Ovary (tissue), 10 donors: ENCODE measurements at places on chromosomes 4 and X. TPM values are rescaled to one million over a fixed set of nuclear protein-coding genes. Genes with fewer than 3 reads are reported as not detected.

DNA sequence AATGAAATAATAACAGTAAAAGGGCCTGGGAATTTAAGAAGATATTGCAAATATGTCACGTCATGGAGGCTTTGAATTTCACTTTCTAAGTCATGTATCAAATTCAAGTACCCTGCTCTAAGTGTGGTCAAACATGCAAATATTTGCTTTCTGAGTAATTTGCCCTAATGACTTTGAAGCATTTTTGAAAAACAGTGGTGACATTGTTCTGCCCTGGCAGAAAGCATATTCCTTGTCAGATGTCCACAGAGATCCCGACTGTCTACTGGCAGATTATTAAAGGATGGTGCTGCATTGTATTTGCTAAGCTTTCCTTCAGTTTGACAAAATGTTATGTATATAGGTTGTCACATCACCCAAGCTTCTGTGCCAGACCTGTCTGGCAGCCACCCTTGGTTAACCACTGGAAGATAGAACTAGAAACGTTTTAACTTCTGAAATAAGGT lies 92.5 kb downstream of the ANK2 start:
- no peaks in the 10 kb centered on the region for H3K36me3 ChIP-seq
- no peak overlapping the region for H3K4me3 ChIP-seq
- H3K4me1 ChIP-seq = peaks cover 7% of the 10 kb centered on the region
- no peak for DNase-seq

GRCh38 chr4:169774466-169775445 lies 17.0 kb upstream of the HPF1 start:
- H3K27ac ChIP-seq = no peak overlapping the region
- no peaks in the 10 kb centered on the region for H3K36me3 ChIP-seq

MAB21L2 gene
- total RNA-seq = not detected

DNA sequence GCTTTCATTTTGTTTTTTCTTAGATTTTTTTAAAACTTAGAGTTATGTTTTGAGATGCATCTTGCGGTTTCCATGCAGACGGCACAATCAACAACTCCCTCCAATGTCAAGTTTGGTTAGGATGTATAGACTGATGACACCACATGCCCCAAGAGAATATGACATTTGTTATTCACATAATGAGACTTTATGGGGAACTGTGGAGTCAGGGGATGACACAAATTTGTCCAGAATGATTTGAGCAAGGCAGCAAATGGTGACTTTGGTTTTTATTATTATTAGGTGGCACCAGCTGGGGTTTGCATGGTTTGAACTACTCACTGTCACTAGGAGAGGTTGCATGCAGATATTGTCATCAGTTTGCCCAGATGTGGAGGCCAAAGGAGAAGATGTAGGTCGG lies 461.8 kb upstream of the PRKX start:
- no peak overlapping the region for H3K27ac ChIP-seq
- DNase-seq = no peak
- H3K27me3 ChIP-seq = no peaks in the 10 kb centered on the region
- H3K36me3 ChIP-seq = no peaks in the 10 kb centered on the region
- no peaks in the 10 kb centered on the region for H3K4me1 ChIP-seq

DNA sequence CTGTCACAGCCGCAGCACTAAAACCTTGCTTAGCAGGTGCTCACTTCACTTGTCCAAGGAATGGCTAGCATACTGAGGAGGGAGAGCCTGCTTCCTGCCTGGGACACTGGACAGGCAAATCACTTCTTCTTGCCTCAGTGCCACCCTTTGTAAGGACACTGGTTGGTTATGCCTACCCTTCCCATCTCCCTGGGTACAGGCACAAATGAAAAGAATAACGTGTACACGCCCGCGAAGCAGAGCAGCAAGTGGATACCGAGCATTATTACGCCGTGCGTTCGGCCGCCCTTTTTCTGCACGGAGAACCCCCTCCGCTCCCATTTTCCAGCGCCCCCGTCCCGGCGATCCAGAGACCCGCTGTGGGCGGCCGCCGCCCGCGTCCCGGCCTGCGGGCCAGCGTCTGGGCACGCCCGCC lies 338 bp upstream of the KLHL2 start:
- no peak for DNase-seq
- peak overlapping the region; percentile 72 for H3K27ac ChIP-seq
- no peaks in the 10 kb centered on the region for H3K36me3 ChIP-seq
- no peaks in the 10 kb centered on the region for H3K27me3 ChIP-seq

TMEM255A gene
- 16.3 TPM for total RNA-seq

GRCh38 chrX:5708251-5708650 lies 520.4 kb downstream of the NLGN4X start:
- no peak overlapping the region for H3K27ac ChIP-seq
- no peaks in the 10 kb centered on the region for H3K36me3 ChIP-seq

GRCh38 chr4:100254237-100254636 lies 64.0 kb upstream of the DDIT4L start:
- no peaks in the 10 kb centered on the region for H3K4me1 ChIP-seq
- no peak overlapping the region for H3K4me3 ChIP-seq
- no peak overlapping the region for H3K27ac ChIP-seq
- no peaks in the 10 kb centered on the region for H3K36me3 ChIP-seq
- H3K27me3 ChIP-seq = no peaks in the 10 kb centered on the region

GRCh38 chrX:69179380-69179911 lies 14.2 kb upstream of the PJA1 start:
- no peaks in the 10 kb centered on the region for H3K27me3 ChIP-seq
- no peaks in the 10 kb centered on the region for H3K36me3 ChIP-seq
- no peak overlapping the region for H3K4me3 ChIP-seq
- DNase-seq = peak; percentile 65
- H3K4me1 ChIP-seq = no peaks in the 10 kb centered on the region

GRCh38 chrX:40772290-40772689 lies 36.9 kb upstream of the MED14 start:
- DNase-seq = no peak
- H3K4me1 ChIP-seq = no peaks in the 10 kb centered on the region
- H3K4me3 ChIP-seq = no peak overlapping the region
- no peaks in the 10 kb centered on the region for H3K36me3 ChIP-seq
- H3K27me3 ChIP-seq = no peaks in the 10 kb centered on the region

GRCh38 chrX:84187533-84188319 lies at the start of gene RPS6KA6:
TSS of gene RPS6KA6 (minus strand) at chrX:84188199. CDS start at chrX:84187899, 300 bp downstream.
- no peaks in the 10 kb centered on the region for H3K27me3 ChIP-seq
- peak within 1 kb of the TSS; percentile 60 for H3K4me3 ChIP-seq
- no peaks in the 10 kb centered on the region for H3K4me1 ChIP-seq
- H3K27ac ChIP-seq = peak within 1 kb of the TSS; percentile 83
- DNase-seq = peak; percentile 65

DNA sequence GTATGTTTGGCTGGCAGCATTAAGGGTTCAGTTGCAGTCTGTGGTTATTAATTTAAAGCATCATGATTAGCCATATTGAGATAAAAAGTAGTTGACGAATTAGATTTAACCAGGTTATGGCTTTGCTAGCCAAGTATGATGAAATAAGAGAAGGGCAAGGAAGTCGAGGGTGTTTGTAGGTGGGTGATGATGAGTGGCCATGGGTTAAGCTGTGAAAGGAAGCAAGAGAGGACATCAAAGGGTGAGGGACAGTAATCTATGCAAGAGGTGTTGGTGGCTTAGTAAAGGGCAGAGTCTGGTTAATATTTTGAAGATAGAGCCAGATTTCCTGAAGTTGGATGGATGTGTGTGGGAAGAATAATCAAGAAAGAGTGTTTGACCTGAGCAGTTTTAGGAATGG lies 44.5 kb downstream of the STIM2 start:
- no peak overlapping the region for H3K27ac ChIP-seq
- no peak for DNase-seq
- no peaks in the 10 kb centered on the region for H3K36me3 ChIP-seq
- peaks cover 11% of the 10 kb centered on the region for H3K4me1 ChIP-seq

PLP1 gene
- 2.2 TPM for total RNA-seq

DNA sequence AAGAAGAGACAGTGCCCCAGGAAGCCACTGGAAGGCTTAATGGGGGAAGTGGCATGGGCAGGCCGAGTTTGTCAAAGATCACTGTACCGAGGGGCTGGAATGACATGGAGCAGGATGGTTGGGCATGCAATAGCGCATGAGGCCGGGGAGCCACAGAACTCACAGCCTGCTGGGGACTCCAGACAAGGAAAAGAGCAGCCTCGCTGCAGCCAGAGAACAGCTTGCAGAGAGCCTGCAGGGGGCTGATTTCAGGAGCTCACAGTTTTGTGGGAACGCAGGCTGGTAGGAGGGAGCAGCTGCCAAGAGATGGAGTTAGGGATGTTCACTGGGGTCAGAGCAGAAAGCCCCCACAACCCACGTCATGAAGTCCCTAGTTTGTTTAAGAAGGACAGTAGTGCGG lies 45.4 kb downstream of the STOX2 start:
- H3K4me3 ChIP-seq = no peak overlapping the region
- H3K27ac ChIP-seq = no peak overlapping the region
- no peaks in the 10 kb centered on the region for H3K27me3 ChIP-seq

DNA sequence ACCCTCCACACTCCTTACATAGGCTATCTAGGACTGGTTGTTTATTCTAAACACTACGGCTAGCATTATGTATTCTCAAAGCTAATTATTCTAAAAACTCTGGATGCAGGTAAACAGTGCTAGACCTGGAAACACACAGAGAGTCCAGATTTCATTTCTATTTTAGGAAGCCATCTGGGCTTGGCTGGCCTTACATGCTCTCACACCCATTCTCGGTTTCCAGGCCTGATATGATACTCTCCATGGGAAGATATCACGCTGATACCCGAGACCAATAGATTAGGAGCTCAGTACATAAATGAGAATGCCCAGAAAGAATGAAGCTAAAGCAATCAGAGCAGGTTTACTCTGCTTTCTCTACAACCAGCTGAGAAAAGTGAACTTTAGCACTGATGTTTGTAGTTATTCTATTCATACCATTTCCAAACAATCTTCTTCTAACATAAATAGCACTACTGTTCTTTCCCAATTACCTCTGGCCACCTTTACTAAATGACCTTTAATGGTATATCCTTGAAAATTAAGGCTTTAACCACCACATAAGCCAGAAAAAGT lies 973.3 kb downstream of the PCDH18 start:
- H3K4me3 ChIP-seq = no peak overlapping the region
- H3K27ac ChIP-seq = no peak overlapping the region
- no peak for DNase-seq
- no peaks in the 10 kb centered on the region for H3K4me1 ChIP-seq

CITED1 gene
- total RNA-seq = 1.2 TPM

DNA sequence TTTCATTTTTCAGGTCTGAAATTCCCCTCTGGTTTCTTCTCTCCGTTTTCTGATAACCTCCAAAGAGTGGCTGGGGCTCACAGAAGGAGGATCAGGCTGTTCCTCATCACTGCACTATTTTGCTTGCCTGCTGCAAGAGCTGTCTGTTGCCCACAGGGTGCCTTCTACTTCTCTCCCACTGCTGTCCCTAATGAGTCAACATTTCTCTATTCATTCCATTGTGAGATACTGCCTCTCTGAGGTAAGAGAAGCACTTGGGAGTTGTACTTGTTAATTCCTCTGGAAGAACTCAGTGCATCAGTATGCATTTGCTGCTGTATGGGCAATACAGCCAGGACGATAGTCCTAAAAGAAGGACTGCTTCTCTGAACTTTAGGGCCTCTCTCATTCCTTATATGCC lies 34.8 kb downstream of the CT47B1 start:
- H3K4me3 ChIP-seq = no peak overlapping the region
- H3K36me3 ChIP-seq = no peaks in the 10 kb centered on the region
- no peaks in the 10 kb centered on the region for H3K4me1 ChIP-seq
- no peaks in the 10 kb centered on the region for H3K27me3 ChIP-seq
- no peak for DNase-seq

- DNase-seq = no peak
- no peaks in the 10 kb centered on the region for H3K36me3 ChIP-seq
- H3K4me3 ChIP-seq = no peak overlapping the region
- H3K4me1 ChIP-seq = no peaks in the 10 kb centered on the region
- H3K27me3 ChIP-seq = no peaks in the 10 kb centered on the region
These were observed 34.3 kb upstream of the HTRA3 start for GRCh38 chr4:8235224-8235623.

DNA sequence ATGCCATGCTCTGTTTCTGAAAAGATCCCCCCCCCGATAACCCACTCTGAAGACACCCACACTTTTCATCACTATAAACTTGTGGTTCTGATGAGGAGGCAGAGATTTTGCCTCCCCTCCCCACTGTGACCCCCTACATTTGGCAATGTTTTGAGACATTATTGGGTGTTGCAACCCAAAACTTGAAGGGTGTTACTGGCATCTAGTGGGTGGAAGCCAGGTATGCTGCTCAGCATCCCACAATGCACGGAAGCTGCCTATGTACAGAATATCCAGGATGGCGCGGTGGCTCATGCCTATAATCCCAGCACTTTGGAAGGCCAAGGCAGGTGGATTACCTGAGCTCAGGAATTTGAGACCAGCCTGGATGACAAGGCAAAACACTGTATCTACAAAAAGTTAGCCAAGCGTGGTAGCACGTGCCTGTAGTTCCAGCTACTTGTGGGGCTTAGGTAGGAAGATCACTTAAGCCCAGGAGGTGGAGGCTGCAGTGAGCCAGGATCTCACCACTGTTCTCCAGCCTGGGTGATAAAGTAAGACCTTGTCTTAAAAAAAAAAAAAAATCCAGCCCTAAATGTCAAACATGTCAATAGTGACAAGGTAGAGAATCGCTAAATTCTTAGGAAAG lies 87.3 kb downstream of the SCD5 start:
- no peak for DNase-seq
- no peak overlapping the region for H3K27ac ChIP-seq
- H3K36me3 ChIP-seq = no peaks in the 10 kb centered on the region
- H3K4me1 ChIP-seq = peaks cover 28% of the 10 kb centered on the region

DNA sequence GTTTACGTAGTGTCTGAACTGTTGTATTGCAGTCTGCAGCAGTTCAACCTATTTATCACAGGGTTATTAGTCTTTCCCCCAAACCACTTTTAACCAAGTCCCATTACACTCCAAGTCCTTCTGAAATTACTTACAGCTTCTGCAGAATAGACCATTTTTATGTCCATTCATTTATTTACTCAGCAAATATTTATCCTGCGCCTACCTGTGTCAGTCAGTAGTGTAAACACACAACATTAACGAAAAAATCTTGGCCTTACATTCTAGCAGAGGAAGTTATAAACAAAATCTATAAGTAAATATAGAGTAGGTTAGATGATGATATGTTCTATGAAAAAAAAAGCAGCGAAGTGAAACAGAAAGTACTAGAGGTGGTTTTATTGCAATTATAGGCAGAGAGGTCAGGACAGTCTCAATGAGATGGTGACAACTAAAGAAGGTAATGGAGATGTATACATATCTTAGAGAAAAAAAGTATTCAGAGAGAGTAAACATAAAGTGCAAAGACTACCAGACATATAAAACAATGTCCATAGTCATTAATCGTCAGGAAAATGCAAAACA lies 534.7 kb downstream of the KCNIP4 start:
- H3K27ac ChIP-seq = no peak overlapping the region
- DNase-seq = no peak
- no peaks in the 10 kb centered on the region for H3K4me1 ChIP-seq
- no peaks in the 10 kb centered on the region for H3K27me3 ChIP-seq
- no peaks in the 10 kb centered on the region for H3K36me3 ChIP-seq

GRCh38 chr4:89879215-89879614 lies 15.4 kb upstream of the MMRN1 start:
- H3K4me3 ChIP-seq = no peak overlapping the region
- H3K27me3 ChIP-seq = no peaks in the 10 kb centered on the region
- no peaks in the 10 kb centered on the region for H3K4me1 ChIP-seq
- DNase-seq = no peak
- no peak overlapping the region for H3K27ac ChIP-seq

- no peaks in the 10 kb centered on the region for H3K27me3 ChIP-seq
- no peak for DNase-seq
- no peaks in the 10 kb centered on the region for H3K36me3 ChIP-seq
- H3K27ac ChIP-seq = no peak overlapping the region
- no peaks in the 10 kb centered on the region for H3K4me1 ChIP-seq
These were observed 639.7 kb upstream of the AGA start for GRCh38 chr4:178081896-178082295.
